Fibroblast of skin of right quadriceps (primary cell): ENCODE measurements at places on chromosomes 6 and 20.

DNA sequence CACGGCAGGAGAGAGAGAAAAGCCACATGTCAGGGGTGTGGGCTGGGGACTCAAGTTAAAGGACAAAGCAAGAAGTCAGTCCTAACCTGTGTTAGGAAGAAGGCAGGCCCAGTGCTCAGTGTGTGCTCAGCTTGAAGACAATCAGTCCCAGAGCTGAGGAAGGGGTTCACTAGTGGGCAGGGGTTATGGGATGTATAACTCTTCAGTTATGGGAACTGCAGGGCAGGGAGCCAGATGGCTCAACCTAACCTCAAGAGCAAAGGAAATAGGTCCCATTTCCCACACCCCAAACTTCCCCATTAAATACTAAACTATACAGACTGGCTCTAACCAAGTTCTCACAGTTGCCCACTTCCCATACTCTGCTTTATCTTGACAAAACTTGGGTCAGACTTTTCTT lies 7.4 kb upstream of the SSTR4 start:
- no peak for DNase-seq

DNA sequence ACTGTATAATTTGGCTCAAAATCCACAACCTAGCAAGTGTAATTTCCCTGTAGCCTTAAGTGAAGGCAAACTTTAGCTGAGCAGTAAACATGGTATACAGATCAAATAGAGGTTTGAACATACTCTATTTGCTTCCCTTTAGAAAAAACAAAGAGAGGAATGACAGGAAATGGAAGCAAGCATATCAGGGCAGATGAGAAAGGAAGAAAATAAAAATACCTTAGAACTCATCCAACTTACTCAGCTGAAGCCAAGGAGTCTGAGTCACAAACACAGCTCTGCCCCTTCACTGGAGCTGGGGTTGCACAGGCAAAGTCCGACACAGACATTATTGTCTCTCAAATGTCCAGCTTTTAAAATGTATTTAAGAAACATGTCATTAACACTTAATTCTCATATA lies 379.9 kb upstream of the IRAK1BP1 start:
- DNase-seq: peak; percentile 43

DNA sequence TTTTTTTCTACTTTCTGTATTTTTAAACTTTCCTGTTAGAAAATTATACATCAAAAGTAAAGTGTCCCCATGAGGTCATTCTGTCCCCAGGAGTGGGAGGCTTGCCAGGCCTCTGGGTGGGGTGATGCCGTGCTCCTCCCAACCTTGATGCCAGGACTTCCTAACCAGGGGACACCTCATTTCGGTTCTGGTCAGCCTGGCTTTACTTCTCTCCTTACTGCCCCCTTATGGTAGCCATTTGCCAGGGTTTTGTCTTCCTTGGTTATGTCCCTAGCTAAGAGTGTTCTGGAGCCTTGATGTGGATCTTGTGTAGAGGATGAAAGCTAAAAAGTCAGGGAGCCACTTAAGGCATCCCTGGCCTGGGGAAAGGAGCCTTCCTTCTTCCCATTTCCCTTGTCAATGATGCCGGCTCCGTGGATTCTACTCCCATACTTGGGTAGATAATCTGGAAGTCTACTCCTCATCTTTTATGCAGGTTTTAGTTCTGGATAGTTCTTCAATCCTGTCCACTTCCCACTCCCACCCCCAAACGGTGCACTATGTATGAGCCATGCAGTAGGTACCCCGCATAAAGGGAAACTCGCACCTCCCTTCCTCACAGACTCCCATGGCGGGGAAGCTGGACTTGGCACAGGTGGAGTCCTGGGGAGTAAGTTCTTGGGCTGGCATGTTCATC lies 164.1 kb upstream of the SALL4 start:
- peak; percentile 58 for DNase-seq

DNA sequence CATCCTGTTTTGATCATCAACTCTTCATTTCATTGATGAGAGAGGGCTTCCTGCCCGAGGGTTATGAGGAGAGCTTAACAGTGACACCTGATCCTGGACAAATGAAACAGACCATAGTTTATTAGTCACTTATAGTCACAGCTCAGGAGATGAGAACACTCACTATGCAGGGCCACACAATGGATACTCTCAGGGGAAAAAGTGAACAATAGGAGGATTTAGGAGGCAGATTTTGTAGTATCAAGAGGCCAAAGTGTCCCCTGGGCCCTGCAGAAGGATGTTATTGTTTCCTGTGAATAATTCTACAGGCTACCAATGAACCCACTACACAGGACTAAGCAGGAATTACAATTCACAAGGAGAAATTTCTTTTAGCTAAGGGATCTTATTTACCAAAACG lies 772.8 kb upstream of the MAN1A1 start:
- DNase-seq: no peak

GRCh38 chr6:68279793-68280557 lies 355.1 kb upstream of the ADGRB3 start:
- DNase-seq: peak; percentile 0

- DNase-seq: no peak
These were observed 186.1 kb downstream of the UNC5CL start for GRCh38 chr6:40852779-40853373.

DNA sequence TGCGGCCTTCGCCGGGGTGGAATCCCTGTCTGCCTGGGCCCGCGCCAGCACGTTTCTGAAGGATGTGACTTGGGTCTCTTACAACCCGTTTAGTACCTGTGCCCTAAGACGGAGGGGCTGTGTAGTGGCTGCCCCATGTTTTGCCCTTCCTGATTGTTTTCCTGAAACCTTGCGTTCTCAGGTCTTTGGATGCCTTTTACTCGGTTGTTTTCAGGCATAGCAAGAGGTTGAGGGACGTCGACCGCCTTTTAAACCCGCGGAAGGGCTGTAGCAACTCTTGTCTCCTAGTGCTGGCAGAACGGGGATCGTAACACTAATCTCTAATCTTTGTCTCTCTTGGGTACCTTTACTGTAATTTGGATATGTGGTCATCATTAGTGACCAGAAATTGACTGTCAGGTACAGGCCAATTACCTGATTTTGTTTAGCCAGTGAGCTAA lies 706 bp upstream of the NANP start:
- no peak for DNase-seq

GRCh38 chr20:51463560-51463959 lies 79.0 kb downstream of the NFATC2 start:
- no peak for DNase-seq
